ENCODE measurements at places on chromosomes 12 and 14. TPM values are rescaled to one million over a fixed set of nuclear protein-coding genes. Genes with fewer than 3 reads are reported as not detected.

GPHB5 gene
- total RNA-seq: not detected

GYS2 gene
- total RNA-seq: not detected

SLC25A21 gene
- total RNA-seq: not detected

ADGRD1 gene
- 1.8 TPM for total RNA-seq

GNG2 gene
- total RNA-seq: 136 TPM

PFDN5 gene
- total RNA-seq: 253 TPM

SINHCAF gene
- 211 TPM for total RNA-seq

CCDC177 gene
- total RNA-seq: not detected

MYH6 gene
- 0.16 TPM for total RNA-seq

GPX2 gene
- not detected for total RNA-seq

OR6C3 gene
- total RNA-seq: not detected

NYNRIN gene
- 0.16 TPM for total RNA-seq

CRIP1 gene
- total RNA-seq: 186 TPM

HOXC12 gene
- total RNA-seq: not detected

HOXC9 gene
- total RNA-seq: not detected

APPL2 gene
- 13.9 TPM for total RNA-seq

GALNT4 gene
- 3.0 TPM for total RNA-seq

OTUB2 gene
- total RNA-seq: 0.93 TPM

PIK3C2G gene
- not detected for total RNA-seq

SPPL3 gene
- total RNA-seq: 48.2 TPM

RNF34 gene
- 75.7 TPM for total RNA-seq

TEDC1 gene
- total RNA-seq: 21.7 TPM

INSM2 gene
- total RNA-seq: not detected

OVCH1 gene
- not detected for total RNA-seq

FBXL14 gene
- total RNA-seq: 17.8 TPM

SPX gene
- total RNA-seq: 0.61 TPM

ADCY4 gene
- total RNA-seq: 1.4 TPM

DACT1 gene
- total RNA-seq: 8.8 TPM

CCDC175 gene
- total RNA-seq: not detected

GPR162 gene
- total RNA-seq: 0.11 TPM

STAC3 gene
- 2.5 TPM for total RNA-seq

SLC5A8 gene
- total RNA-seq: not detected

ALDH2 gene
- total RNA-seq: 6.2 TPM
